Stimulated activated CD8-positive, alpha-beta memory T cell treated with anti-CD3 and anti-CD28 coated beads, Interleukin-15, amount 100 ng/mL, for 4 hours (primary cell): ENCODE measurements at places on chromosomes 4 and X.

DNA sequence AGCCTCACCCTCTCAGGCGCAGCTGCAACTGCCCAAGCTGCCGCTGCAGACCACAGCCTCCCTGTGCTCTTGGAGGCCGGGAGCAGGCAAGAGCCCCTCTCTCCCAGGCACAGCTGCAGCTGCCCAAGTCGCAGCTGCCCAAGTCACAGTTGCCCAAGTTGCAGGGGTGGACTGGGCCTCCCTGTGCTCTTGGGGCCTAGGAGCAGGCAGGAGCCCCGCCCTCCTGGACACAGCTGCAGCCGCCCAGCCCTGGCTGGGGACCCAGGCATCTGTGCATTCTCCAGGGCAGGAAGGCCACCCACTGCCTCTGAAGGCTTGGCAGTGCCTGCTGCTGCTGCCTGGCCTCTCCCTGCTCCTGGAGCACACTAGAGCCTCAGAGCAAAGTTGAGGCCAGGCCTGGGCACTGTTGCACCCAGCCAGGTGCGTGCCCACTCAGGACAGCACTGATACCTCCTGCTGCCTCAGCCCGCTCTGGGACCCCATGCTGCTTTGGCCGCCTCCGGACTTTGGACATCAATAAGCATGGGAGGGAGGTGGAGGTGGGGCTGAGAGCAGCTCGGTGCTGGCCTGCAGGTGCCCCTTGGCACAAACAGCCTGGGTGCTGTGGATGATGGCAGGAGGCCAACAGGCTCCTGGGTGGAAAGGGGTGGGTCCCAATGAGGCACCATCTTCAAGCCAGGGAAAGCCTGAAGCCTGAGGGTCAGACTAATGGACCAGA lies 247.5 kb downstream of the PDGFC start:
- no peak for DNase-seq

- no peak for DNase-seq
Observed at GRCh38 chr4:181601103-181601502, 642.1 kb upstream of the TENM3 start.

GRCh38 chrX:153469811-153470410 lies 465 bp downstream of the HAUS7 start:
- DNase-seq: no peak

GRCh38 chr4:53705151-53705764 lies 114.0 kb upstream of the LNX1 start:
- DNase-seq: no peak

DNA sequence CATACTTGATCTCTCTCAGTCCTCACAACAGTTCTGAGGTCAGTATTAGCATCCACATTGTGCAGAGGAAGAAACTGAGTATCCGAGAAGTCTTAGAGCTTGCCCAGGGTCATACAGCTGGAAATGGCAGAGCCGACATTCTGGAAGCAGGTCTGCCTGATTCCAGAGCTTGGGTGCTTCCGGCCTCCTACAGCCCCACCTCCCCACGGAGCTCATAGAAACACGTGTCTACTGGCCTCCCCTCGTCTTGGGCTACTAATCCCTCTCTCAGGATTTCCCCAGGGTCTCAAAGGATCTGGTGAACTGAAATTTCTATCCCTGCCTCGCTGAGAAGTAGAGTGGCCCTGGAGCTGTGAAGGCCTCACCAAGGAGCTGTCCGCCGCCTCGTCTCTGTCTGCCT lies 12.0 kb upstream of the KDM5C start:
- DNase-seq: no peak

GRCh38 chrX:22373766-22374165 lies 101.1 kb downstream of the CBLL2 start:
- DNase-seq: no peak

GRCh38 chrX:1196436-1196835 lies 16.0 kb downstream of the CRLF2 start:
- no peak for DNase-seq

- no peak for DNase-seq
Observed at GRCh38 chrX:10981506-10981905, 129.6 kb upstream of the HCCS start.

GRCh38 chr4:2935762-2936743 lies 27.2 kb downstream of the NOP14 start:
- DNase-seq: peak; percentile 31

- no peak for DNase-seq
Observed at GRCh38 chr4:20723019-20723418, 22.8 kb downstream of the PACRGL start.

DNA sequence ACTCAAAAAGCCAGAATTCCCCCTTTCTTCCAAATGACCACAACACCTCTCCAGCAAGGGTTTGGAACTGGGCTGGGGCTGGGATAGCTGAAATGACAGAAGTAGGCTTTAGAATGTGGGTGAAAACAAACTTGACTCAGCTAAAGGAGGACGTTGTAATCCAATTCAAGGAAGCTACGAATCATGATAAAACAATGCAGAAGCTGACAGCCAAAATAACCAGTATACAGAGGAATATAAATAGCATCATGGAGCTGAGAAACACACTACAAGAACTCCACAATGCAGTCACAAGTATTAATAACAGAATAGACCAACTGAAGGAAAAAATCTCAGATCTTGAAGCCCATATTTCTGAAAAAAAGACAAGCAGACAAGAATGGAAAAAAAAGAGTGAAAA lies 95.8 kb upstream of the TET2 start:
- no peak for DNase-seq

DNA sequence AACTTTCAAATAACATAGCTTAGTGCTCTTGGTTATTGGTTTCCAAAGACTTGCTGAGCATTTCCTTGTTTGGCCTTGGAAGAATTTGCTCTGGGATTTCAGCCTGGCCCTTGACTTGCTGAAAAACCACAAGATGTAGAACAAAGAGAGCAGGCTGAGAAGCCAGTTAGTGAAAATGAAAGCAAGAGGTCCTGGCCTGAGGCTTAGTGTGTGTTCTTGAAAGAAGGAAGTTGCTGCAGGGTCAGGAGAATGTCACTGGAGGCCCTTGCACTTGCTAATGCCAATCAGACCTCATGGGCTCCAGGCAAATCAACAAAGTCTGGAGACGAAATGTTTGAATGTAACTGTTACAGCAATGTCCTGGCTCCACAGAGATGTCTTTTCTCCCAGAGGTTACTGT lies 79.4 kb downstream of the SYNPO2 start:
- DNase-seq: no peak

GRCh38 chrX:86023811-86024210 lies 23.5 kb downstream of the CHM start:
- no peak for DNase-seq

DNA sequence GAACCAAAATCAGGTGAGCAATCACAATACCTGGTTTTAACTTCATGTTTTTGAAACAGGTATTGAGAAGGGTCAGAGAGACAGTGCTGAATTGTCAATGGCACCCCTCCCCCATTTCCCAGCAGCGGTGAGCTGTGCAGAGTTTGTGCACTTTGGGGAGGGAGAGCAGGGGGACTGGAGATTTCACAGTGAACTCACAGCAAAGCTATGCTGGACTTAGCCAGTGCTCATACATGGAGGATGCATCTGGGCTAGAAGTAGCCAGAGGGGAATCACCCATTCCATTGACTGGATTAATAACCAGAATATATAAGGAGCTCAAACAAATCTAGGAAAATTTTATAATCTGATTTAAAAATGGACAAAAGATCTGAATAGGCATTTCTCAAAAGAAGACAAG lies 612.6 kb downstream of the STPG2 start:
- no peak for DNase-seq

DNA sequence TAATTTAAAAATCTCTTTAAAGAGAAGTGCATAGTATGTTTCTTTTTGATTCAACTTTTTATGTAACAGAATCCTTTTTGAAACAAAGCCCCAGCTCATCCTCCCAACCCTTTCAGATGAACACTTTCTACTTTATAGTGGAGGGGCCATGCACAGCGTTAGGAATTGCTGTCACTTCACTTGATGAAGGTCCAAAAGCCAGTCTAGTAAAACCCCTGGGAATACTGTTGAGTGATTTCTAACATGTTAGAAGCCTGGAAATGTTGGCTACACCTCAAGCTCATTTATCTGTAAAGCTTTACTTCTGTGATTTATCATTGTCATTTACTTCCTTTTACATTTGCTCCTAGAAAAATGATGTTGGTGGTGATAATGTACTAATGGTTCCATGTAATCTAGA lies 1608.9 kb upstream of the TENM3 start:
- DNase-seq: no peak

DNA sequence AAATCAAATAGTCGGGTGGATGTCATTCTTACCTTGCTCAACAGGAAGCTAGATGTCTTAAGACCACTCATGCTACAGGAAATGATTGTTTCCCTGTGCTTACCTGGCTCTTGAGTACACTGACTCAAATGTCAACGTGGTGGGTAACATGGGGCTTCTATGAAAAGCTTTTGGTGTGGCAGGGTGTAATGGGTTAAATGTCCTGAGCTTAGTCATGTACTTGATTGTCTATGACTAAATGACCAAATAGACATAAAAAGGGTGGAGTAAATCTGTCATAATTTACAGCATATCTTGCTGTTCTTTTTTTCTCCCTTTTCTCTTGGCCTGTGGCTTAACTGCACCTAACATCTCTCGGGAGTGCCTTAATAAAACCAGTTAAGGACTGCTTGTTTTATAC lies 44.9 kb downstream of the CCNG2 start:
- no peak for DNase-seq

DNA sequence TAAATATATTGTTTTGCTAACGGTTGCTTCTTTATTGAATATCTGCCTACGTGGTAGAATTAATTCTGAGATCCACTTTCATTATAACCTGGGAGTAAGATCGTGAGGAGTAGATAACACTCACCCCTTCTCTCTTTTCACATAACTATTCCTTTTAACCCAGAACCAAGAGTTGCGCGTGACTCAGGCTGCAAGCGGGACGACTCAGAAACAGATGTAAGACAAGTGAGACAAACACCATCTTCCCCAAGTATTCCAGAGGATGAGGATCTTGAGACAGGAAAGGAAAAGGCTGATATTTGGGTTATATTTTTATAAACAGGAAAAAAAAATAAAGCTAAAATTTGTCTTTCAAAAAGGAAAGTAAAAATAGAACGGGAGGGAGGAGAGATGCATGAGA lies 318.8 kb upstream of the NOCT start:
- no peak for DNase-seq

GRCh38 chr4:5955201-5955821 lies 62.4 kb upstream of the CRMP1 start:
- no peak for DNase-seq

DNA sequence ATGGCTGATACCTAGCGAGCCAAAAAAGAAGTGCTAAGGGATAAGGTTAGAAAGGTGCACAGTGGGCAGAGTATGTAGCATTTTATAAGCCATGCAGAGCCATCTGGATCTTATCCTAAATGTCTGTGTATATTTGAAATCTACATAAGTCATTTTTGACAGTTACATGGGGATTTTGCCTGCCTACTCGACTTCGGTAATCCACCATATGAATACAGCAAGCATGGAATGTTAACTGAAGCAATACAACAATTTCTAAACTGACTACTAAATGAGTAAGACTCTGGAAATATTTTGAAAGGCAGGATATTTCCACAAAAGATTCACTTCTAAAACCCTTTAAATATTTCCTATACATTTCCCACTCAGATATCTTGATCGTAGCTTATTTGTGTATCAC lies 122.5 kb downstream of the KCNIP4 start:
- DNase-seq: no peak

DNA sequence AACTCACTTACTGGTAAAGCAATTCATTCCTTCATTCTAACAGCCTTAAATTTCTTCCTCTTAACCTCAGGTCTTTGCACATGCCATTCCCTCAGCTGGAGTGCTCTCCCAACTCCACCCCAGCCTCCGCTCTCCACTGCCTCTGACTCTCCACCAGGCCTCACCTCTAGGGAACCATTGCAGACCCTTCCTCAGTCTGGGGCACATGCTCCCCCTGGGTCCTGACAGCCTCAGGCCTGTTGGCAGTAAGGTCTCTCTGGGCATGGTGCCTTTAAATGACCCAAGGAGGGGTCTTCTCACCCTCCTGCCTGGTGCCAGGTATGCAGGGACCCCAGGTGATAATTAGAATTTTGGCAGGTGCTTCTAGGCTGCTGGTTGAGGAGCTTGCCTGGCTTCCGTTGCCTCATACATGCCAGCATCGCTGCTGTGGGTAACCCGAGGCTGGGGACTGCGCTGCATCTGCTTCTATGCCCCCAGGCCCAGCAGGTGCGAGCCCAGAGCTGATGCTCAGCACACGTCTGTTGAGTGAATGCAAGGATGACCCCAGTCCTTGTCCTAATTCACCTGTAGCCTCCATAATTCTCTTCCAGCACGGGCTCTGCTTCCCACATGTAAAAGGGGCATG lies 27.5 kb upstream of the GPR78 start:
- DNase-seq: no peak

DNA sequence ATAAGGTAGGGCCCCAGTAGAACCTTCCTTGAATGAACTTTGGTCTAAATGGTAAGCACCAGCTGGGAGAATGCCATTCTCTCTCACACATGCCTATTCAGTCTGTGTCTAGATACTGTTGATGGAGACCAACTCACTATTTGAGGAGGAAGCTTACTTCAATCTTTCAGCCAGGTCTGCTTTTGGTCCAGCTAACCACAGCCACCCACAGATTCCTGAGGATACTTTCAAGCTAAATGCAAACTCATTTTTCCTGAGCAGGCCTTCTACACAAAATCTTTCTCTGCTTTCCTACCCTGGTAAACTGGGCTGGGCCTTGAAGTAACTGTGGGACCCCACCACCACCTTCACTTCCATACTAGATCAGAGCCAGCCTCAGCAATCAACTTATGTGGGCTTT lies 76.9 kb upstream of the KLF3 start:
- DNase-seq: no peak

- DNase-seq: no peak
Observed at GRCh38 chr4:159097785-159098184, 5.1 kb upstream of the RAPGEF2 start.

- DNase-seq: no peak
Observed at GRCh38 chr4:186844059-186844681, 120.5 kb upstream of the FAT1 start.

DNA sequence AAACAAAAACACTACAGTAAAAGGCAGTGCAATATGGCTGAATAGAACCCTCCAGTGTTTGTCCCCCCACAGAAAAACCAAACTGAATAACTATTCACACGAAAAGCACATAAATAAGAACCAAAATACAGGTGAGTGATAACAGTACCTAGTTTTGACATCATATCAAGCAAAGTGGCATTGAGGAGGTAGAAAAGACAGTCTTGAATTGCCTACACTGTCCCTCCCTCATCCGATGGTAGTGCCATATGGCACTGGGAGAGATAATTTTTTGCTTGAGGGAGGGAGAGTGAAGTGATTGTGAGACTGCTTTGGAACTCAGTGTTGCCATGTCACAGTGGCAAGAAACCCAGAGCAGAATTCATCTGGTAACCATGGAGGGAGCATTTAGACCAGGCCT lies 99.2 kb downstream of the GPR174 start:
- DNase-seq: no peak

GRCh38 chr4:19178835-19179234 lies 1072.9 kb upstream of the SLIT2 start:
- DNase-seq: no peak

GRCh38 chr4:47410271-47410670 lies 53.2 kb downstream of the COMMD8 start:
- DNase-seq: no peak

GRCh38 chr4:73620115-73620792 lies at the start of gene RASSF6:
TSS of gene RASSF6 (minus strand) at chr4:73620436. CDS start at chr4:73611795, 8,641 bp downstream.
- no peak for DNase-seq
